Esophagus muscularis mucosa (tissue), 4 donors: ENCODE measurements at places on chromosomes 11 and 22. TPM values are rescaled to one million over a fixed set of nuclear protein-coding genes. Genes with fewer than 3 reads are reported as not detected.

The ATP5MG gene
- 64.2 TPM for total RNA-seq

The ACTN3 gene
- not detected for total RNA-seq

The TH gene
- total RNA-seq = not detected

The TREH gene
- not detected for total RNA-seq

The OR52E6 gene
- not detected for total RNA-seq

The KCNK4 gene
- not detected for total RNA-seq

The APOA4 gene
- not detected for total RNA-seq

The NLRP6 gene
- 0.13 TPM for total RNA-seq

The VSIG10L2 gene
- total RNA-seq = 0.33 TPM

The KCTD17 gene
- total RNA-seq = 35.8 TPM

The HTR3B gene
- not detected for total RNA-seq

The TOLLIP gene
- total RNA-seq = 33.2 TPM

The CRYAB gene
- 400 TPM for total RNA-seq

The FOLR2 gene
- total RNA-seq = 26.6 TPM

The CARD16 gene
- not detected for total RNA-seq

The GLB1L2 gene
- 7.1 TPM for total RNA-seq
